Common myeloid progenitor, CD34-positive (primary cell): ENCODE measurements at places on chromosomes 1 and 21.

DNA sequence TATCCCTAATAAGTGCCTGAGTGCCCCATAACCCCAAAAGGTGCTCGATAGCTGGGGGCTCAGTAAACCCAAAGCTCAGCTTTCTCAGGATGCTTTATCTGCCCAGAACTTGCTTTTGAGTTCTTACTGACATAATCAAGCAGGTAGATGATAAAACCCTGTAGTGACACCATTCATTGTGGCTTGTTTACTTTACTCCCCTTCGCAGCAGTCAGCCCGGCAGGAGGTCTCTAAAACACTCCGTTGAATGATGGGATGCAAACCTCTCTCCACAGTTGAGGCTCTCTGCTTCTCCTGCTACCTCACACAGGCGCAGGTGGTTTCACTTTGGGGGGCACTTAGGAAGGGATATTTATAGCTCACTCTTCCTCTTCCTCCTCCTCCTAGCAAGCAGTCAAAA, 349.4 kb downstream of the HLX start:
- peak; percentile 22 for DNase-seq

DNA sequence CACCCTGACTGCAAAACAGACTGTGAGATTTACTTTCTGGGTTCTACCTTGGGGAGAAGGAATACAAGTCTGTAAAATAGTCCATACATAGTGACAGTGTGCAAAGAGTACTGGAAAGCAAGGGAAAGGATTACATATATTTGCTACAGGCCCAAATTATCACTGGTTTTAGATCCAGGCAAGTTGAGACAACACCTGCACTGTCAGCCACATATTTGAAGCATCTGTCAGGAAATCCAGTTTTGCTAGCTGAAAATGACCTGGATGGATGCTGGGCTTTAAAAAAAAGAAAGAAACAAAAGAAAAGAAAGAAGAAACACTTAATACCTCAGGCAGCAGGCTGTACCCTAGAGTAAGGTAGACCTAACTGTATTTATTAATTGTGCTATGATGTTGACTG, 23.9 kb upstream of the SPRR2G start:
- no peak for DNase-seq

DNA sequence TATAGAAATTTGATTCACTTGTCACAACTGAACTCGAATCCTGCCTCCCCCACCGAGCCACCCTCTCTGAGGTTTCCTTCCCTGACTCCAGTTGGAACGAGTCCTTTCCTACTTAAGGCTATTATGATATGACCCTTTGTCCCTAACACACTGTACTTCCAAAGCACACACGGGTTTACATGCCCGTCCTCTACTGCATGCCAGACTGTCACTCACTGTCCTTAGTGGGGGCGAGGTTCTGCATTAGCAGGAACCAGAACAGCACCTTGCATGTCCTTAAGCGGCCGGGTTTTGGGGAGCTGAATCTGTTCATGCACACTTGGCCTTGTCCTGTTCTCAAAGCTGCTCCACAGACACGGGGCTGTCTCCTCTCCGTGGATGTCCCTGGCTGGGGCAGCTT, 164.6 kb upstream of the KCNJ6 start:
- DNase-seq = no peak

DNA sequence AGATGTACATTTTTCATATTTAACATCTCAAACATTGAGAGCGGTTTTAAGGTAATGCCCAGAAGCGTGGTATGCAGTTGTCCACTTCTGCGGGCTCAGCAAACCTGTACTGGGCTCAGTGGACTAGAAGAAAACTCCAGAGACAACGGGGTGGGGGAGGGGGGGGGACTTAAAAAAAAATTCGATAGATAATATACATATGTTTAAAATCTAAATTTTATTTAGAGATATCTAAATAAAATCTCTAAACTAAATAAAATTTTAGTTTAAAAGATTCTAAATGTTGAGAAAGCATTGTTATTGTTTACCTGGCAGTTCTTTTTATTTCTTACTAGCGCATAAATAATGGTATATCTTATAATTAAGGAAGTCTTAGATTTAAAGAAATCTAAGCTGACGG, 1.1 kb upstream of the IL12RB2 start:
- no peak for DNase-seq

DNA sequence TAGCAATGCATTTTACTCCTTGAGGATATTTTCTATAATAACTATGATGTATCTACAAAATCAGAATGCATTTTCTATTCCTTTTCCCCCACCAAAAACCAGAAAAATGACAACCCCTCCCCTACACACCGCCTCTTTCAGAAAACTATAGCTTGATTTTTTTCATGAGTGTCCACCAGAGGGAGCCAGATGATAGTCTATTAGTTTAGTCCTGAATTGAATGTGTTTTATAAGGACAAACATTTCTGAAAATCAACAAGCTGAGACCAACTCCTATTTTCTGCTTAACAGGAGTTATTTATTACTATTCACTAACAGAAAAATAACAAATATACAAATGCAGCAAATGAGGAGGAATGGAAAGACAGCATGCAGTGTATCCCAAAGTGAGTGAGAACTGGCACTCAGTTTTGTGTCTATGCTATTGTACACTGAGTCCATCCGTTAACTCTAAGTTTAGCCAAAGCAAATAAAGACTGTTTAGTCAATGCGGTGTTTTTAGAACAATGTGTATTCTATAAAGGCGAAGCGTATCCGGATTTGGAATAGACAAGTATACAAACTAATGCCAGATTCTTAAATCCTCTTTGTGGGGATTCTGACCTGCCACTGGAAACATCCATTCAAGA, 182.6 kb downstream of the VAV3 start:
- DNase-seq = peak; percentile 80

GRCh38 chr1:171670739-171671138, 18.3 kb upstream of the MYOC start:
- no peak for DNase-seq

- no peak for DNase-seq
Observed at GRCh38 chr1:23426828-23427227, 2.3 kb upstream of the TCEA3 start.

DNA sequence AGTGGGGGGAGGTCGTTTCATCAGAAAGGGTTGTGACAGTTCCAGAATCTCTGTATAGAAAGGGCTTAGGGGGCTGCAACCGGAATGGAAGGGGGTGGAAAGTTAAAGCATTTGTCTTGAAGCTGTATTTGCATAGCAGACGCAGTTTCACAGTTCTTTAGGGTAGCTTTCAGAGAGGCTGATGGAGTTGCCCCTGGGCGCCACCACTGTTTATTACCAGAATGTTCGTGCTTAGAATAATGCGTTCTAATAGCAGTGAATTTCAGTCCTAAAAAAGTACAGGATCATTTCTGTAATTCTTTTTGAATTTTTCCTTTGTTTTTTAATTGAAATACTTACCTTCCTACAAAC, 1.3 kb downstream of the EXO1 start:
- DNase-seq = no peak

DNA sequence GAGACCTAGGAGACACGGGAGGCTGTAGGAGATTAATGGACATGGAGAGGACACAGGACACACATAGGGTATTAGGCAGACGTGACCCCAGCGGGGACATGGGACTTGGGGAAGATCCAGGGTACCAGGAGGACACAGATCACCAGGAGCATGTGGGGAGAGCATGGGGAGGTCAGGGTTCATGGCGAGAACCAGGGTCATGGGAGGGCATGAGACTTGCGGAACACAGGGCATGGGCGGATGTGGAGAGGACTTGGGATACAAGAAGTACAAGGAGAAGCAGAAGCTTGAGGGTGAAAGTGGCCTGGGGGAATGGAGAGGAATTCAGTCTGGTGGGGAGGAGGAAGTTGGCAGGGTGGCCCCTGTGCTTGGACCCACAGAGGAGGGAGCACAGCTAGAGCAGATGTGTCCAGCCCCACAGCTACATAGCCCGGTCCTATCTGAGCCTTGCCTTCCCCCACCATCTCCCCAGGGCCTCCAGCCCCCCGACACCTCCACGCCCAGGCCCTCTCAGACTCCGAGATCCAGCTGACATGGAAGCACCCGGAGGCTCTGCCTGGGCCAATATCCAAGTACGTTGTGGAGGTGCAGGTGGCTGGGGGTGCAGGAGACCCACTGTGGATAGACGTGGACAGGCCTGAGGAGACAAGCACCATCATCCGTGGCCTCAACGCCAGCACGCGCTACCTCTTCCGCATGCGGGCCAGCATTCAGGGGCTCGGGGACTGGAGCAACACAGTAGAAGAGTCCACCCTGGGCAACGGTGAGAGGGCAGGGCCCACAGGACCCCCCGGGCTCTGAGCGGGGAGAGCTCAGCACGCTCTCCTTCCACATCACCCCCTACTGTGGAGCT, 12.1 kb downstream of the TIE1 start:
- no peak for DNase-seq

DNA sequence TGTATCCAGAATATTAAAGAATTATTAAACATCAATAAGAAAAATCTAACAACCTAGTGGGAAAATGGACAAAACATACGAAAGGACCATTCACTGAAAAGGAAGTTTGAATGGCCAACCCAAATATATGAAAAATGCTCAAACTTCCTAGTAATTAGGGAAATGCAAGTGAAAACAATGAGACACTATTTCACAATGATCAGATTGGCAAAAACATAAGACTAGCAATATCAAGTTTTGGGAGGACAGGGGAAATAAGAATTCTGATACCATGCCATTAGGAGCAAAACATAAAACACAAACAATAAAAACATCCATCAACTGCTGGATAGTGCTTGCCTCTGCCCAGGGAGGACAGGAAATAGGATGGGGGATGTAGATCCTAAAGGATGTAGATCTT, 14.3 kb downstream of the XCL2 start:
- DNase-seq = no peak

DNA sequence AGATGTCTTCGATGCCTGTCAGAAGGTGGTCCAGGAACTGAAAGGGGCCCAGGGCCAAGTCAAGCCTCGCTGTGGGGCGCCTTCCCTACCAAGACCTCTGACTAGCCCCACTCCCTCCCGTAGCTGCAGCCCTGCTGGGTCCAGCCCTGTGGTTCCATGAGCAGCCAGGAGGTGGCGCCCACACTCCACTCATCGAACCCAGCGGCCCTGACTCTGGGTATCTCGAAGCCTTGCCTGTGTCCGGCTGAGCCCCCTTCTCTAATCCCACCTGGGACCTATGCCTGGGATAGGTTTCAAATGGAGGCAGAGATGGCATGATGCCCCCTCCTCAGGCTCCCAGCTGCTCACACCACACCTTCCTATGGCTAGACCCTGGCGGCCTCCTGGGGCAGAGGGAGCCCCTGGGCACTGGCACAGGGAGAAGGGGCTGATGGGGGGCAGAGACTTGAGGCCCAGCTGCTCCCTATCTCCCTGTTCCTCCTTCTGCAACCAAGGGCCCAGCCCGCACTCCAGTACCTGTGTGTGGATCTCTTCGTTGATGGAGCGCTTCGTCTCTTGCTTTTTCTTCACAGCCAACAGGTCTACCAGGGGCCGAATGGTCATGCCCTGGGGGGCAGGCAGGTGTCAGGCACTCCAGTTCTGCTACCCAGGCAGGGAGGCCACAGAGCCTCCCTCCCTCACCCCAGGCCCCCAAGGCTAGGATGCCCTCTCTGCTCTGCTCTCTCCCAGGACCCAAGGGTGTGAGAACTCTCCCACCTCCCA, 52.0 kb downstream of the SLC9A1 start:
- peak; percentile 62 for DNase-seq

DNA sequence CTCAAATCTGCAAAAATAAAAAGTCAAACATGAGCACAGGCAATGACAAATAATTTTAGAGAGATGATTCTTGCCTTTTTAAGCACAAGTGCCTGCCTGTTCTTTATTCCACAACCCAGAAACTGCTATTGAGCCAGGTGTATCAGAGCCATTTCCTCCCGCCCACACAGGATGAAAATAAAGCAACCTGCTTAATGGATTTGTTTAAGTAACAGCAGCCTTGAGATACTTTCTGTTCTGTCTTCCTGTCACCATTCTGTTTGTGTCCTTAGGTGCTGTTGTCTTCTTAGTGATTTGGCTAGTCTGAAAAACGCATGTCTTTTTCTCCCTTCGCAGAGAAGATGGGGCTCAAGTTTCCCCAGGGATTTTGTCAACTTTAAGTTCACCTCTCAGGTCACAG, 11.4 kb downstream of the RPE65 start:
- no peak for DNase-seq

- DNase-seq = no peak
Observed at GRCh38 chr1:95233319-95233736, 682 bp upstream of the RWDD3 start.

- DNase-seq = no peak
Observed at GRCh38 chr1:57850176-57850940, 426.5 kb upstream of the DAB1 start.

DNA sequence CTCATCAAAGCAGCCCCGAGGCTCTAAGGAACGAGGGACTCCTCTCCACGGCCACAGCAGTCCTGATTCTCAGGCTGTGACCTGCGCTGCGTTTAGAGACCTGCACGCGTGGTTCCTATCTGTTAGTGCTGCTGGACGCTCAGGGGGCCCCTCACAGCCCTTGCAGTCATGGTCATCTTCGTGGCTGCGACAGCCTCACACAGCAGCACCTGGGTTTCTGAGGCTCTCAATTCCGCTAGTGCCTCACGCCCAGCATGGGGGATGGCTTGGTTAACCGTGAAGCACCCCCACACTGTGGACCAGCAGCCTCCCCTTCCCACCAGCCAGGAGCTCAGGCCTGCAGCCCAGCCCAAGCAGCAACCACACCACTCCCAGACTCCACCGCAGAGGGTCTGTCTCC, 7.8 kb downstream of the MORN1 start:
- DNase-seq = no peak

DNA sequence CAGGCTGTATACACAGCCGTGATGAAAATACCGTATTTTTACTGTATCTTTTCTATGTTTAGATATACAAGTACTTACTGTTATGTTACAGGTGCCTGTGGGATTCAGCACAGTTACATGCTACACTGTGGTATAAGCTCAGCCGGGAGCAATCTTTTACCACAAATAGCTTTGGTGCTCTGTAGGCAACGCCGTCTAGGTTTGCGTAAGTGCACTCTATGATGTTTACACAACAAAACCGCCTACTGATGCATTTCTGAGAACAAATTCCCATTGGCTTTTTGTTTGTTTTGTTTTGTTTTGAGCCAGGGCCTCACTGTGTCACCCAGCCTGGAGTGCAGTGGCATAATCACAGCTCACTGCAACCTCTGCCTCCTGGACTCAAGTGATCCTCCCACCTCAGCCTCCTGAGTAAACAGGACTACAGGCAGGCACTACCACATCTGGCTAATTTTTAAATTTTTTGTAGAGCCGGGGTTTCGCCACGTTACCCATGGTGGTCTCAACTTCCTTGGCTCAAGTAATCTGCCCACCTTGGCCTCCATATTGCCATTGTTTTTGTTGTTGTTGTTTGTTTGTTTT, 81.0 kb downstream of the SCCPDH start:
- no peak for DNase-seq

GRCh38 chr1:67741121-67741520, 56.1 kb downstream of the GADD45A start:
- peak; percentile 41 for DNase-seq

GRCh38 chr1:207007352-207008033, 25.1 kb downstream of the C1orf116 start:
- DNase-seq = no peak

DNA sequence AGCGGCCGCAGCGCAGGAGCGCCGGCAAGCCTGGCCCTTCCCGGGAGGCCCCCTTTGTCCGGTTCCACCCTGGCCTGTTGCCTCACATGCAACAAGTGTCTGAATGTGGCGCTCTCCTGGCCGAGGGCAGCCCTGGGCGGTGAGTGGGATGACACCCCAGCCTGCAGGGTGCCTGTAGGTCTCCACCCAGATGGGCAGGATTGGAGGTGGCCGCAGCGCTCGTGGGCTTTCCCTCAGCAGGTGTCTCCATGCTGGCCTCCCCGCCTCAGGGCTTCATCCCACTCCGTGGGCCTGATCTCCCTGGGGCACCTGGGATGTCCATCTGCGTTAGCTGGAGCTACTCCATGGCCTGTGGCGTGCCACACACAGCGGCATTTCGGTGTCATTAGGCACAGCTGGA, 1.5 kb downstream of the MIB2 start:
- no peak for DNase-seq
